ENCODE measurements at places on chromosomes 11 and 22.
A peak's percentile ranks its signal among the peaks of the same experiment; 100 is the strongest.

DNA sequence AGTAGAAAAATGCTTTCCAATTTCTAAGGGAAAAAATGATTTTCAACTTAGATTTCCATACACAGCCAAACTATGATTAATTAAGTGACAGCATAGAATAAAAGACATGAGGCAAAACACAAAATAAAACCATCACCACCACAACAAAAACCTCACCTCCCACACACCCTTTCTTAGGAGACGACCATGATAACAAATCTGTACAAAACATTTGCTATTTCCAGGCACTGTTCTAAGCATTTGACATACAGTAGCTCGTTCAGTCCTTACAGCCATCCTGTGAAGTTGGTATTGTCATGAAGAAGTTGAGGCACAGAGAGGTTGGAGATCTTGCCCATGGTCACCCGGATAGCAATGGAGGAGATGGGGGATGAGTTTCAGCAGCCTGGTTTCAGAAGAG is 8.7 kb downstream of the SPI1 start:
- DNase-seq: no peak

DNA sequence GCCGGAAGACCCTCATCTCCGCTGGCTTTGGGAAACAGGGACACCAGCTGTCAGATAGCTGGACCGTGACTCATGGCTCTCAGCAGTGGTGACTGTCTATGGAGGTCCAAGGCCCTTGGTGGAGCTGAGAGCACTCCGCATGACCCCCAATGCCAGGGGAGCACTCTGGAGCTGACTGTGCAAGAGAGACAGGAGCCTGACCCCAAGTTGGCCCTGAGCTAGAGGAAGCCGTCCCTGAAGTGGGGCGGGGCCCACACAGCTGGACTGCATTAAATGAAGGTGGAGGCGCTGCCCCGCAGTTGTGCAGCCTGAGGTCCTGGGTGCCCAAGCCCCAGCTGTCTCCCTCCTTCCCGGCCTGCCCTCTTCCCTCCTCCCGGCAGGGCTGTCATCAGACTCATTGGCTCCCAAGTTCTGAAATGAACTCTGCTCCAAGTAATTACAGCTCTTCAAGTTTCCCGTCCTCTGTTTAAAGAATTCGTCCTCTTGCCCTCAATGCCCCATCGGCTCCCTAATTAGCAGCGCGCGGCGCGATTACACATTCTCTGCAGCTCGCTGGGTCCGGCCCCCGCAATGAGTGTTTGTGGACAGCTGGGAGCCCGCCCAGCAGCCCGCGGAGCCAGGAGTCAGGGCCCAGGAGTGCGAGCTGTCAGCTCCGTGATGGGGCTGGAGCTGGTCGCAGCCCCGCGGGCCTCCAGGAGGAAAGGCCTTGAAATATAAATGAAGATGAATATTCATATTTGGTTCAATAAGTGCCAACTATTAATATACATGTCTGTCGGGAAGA is 93.2 kb upstream of the LMO1 start:
- peak; percentile 93 for DNase-seq

DNA sequence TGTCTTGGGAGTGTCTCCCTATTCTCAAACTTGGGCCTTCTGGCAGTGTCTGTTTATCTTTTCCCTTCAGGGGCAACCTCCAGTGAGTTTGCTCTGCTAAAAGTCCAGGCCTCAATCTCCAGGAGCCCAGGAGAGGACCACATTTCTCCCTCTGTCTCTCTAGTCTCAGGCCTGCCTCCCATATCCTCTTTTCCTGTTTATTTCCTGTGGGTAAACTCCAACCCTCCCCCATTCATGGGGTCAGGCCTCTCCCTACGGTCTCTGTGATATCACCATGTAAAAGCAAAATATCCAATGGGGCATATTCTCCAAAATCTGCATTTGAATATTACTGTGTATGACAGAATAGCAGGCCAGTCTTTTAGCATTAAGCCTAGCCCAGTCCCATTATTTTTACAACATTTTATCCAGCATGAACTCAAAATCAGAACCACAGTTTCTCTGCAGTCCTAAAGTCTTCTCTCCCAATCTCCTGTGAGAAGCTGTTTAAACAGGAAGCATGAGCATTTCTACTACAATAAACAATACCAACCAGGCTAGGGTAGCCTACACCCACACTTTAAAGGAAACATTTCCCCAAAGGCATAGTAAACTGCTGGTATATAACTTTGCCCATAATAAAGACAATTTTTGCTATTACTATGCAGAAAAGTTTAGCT is 18.0 kb upstream of the TMEM135 start:
- DNase-seq: no peak

DNA sequence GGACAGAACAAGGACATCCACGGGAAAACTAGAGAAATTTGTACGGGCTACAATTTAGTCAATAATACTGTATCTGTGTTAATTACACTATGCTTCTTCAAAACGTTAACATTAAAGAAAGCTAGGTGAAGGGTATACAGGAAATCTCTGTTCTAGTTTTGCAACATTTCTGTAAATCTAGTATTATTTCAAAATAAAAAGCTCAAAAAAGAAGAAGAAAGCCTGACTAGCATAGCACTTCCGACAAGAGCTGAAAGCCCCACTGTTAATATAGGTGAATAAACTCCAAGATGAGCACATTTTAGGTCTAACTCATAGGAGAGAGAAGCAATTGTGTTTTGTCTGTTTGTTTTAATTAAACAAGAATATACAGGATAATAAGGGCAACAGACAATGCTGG is 299.7 kb downstream of the TTC28 start:
- DNase-seq: no peak

DNA sequence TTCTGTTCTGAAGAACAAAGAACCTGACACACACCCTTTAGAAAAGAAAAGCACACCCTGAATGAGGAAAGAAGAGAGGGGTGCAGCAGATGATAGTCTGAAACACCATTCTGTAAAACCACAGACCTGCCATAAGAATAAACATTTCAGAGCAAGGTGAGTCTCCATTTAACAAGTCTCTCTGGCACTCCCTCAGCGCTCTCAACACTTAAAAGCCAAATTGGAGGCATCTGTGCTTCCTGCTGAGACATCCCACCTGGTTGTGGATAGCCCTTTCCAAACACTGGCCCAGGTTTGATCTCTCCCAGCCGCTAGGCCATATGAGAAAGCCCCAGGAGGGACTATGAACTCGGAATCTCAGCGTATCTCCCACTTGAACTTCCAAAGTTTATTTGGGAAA is 36.3 kb downstream of the ETS1 start:
- no peak for DNase-seq

GRCh38 chr11:103322821-103323220 is 213.6 kb downstream of the DYNC2H1 start:
- DNase-seq: no peak

DNA sequence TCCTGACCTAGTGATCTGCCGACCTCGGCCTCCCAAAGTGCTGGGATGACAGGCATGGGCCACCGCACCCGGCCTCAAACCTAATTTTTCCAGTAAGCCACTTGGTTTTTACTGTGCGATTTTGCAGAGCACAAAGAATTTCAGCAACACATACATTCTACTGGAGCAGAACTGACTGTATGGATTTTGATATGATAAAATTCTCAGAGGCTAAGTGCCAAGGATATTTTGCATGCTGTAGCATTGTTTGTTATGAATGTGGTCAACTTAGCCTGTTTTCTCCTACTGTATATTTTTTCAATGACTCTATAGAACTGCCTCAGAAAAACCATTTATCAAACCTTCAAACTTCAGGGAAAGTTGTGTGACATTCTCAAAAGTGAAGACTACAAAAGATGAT is 89.2 kb downstream of the FAT3 start:
- no peak for DNase-seq

DNA sequence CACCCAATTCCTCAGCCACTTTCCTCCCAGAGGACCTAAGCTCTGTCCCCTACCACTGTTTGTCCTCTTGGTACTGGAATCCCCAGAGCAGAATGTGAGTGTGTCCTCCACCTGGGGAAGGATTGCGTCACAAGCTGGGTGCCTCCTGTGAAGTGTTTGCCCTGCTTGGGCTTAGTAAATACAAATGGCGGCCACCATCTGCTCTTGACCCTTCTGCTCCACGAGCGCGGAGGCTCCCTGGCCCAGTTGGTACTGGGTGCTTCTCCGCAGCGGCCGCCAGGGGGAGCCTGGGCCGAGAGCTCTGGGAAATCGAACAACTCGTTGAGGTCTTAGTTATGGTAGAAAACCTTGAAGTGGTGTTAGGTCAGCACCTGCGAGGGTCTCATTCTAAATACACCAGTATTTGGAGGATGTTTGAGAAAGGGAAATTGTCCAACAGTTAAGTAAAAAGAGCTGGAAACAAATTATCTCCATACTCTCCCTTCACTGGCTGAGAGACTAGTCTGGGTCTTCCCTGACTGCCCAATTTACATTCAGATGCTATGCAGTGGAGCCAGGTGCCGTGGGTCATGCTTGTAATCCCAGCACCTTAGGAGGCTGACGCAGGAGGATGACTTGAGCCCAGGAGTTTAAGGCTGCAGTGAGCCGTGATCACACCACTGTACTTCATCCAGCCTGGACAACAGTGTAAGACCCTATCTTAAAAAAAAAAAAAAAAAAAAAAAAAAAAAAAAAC is 74.6 kb upstream of the TEAD1 start:
- DNase-seq: no peak

- no peak for DNase-seq
Observed at GRCh38 chr11:117551761-117552343, 224.2 kb downstream of the CEP164 start.

GRCh38 chr11:61976813-61977475 is 9.5 kb upstream of the FTH1 start:
- no peak for DNase-seq

GRCh38 chr11:46846510-46846830 is 390 bp upstream of the CKAP5 start:
- no peak for DNase-seq

- no peak for DNase-seq
Observed at GRCh38 chr11:10305964-10306918, 1.4 kb downstream of the ADM start.
